Jurkat, Clone E6-1 (cell line): ENCODE measurements at places on chromosomes 7 and 10.

DNA sequence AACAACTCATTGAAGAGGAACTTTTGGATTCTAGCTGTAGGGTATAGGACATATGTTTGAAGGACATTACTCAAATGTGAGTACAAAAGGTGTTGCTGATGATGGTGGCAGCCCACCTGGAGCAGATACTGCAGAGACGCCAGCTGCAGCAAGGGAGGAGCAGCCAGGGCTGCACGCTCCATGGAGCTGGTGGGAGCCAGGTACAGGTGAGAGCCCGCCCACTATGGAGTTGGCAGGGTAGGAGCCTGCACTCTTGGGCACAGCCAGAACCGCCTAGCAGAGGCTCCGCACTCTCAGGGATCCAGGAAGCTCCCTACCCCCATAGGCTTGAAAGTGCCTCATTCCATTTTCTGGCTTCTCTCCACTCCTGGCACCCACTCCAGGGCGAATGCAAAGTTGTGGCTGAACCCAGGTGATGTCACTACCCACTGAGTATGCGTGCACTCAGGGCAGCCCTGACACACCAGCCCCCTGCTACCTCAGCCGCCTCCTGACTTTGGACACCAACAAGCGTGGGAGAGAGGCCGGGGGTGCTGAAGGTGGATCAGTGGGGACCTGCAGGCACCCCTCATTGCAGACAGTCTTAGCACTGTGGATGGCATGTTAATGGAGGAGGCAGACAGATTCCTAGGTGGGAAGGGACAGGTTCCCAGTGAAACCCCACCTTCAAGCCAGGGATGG, 761.1 kb downstream of the IPMK start:
- DNase-seq = no peak

GRCh38 chr7:444606-445005, 75.0 kb downstream of the PDGFA start:
- no peak for DNase-seq

DNA sequence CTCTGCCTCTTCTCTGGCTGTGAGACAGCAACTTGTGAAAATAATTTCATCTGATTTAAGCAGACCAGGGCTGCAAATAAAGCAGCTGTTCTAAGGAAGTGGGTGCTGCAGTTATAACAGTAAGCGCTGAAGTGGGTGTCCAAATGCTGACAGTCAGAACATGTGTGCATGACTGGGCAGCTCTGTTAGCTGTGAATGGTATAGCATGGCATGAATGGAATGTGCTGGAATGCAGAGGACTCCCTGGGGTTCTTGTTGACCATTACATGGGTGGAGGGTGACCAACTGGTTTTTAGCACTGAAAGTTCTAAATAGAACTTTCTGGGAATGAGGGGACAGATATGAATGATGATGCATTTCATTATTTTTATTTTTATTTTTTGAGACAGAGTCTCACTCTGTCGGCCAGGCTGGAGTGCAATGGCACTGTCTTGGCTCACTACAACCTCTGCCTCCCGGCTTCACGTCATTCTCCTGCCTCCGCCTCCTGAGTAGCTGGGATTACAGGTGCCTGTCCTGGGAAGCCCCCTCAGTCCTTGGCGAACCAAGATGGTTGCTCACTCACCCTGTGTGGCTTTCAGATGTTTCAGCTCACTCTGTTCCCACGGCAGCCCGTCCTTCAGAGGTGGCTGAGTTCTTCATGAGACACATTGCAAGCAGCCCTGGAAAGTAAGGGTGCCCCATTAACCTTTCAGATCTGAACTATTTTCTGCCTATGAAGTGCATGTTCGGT, 319.8 kb upstream of the PHYHIPL start:
- no peak for DNase-seq

GRCh38 chr10:32481606-32482005, 35.7 kb downstream of the CCDC7 start:
- no peak for DNase-seq

- no peak for DNase-seq
Observed at GRCh38 chr10:112562809-112563663, 116.0 kb downstream of the VTI1A start.

DNA sequence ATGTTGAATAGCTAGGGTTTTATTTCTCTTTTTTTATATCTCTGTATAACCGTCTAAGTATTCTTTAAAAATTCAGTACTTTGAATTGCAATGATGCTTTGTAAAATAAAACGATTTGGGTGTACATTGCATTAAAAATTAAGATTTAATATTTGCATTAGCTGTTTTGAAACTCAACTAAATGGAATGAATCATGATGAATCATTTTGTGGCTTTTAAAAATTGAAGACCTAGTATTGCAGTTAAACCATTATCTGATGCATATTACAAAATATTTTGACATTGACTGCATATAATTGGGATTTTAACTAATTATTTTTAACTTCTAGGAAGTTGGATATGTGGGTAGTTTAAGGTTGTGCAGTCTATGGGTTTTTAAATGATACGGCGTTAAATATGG, 314.0 kb downstream of the CDK14 start:
- DNase-seq = no peak

DNA sequence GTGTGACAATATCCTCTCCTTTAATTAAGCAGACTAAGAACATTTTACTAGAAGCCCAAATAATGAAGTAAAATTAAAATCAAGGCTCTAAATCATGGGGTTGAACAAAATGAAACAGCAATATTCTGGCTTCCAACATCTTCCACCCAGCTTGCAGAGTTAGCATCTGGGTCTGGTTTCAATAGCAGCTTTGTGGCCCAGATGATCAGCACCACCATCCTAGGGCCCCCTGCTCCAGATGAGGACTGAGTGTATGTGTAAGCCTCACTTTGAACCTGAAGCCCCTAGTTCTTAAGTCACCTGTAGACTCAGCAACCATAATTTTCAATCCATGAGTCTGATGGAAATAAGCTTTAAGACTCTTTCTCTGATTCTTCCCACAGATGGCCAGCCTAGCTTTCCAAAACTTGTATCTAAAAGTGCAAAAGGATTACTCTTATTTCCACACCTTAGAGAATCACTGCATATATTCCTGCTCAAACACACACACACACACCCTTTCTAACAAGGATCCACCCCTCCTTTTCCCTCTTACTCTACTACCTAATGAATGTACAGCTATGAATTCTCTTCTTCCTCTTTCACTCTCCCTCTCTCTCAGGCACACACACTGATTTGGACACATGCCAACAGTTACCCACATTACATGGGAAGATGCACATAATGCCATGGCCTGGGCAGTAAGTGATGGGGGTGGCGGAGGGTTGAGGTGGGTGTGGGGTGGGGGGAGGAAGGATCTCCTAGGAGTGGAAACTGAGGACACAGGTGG, 3.5 kb downstream of the DENND11 start:
- DNase-seq = no peak

GRCh38 chr10:78672918-78673317, 395.8 kb upstream of the ZMIZ1 start:
- no peak for DNase-seq
